Motor neuron (in vitro differentiated cells): ENCODE measurements at places on chromosomes 12 and 14. TPM values are rescaled to one million over a fixed set of nuclear protein-coding genes. Genes with fewer than 3 reads are reported as not detected.

Gene LMNTD1
- not detected in 2 replicates for total RNA-seq

Gene TSPAN11
- 42.0 and 42.8 TPM in 2 replicates for total RNA-seq

Gene ALDH2
- total RNA-seq, result 23.8 and 26.8 TPM in 2 replicates

Gene TMCC3
- 1.6 and 1.7 TPM in 2 replicates for total RNA-seq

Gene ACOT6
- not detected in 2 replicates for total RNA-seq

Gene HSP90B1
- 230 and 232 TPM in 2 replicates for total RNA-seq

Gene CD163
- 87.7 and 91.8 TPM in 2 replicates for total RNA-seq

Gene PRIMA1
- total RNA-seq, result 2.5 TPM in 2 replicates

Gene CMTM5
- total RNA-seq, result 0.59 TPM in 1 of 2 replicates, not detected in the other

Gene PRPF40B
- total RNA-seq, result 27.5 and 29.7 TPM in 2 replicates

Gene MYH6
- total RNA-seq, result 0.15 and 0.47 TPM in 2 replicates

Gene GPR162
- 4.6 and 5.8 TPM in 2 replicates for total RNA-seq

Gene PLXNC1
- total RNA-seq, result 2.9 and 3.6 TPM in 2 replicates

Gene SPTSSA
- total RNA-seq, result 9.5 and 10.8 TPM in 2 replicates

Gene ATP2B1
- 74.0 and 76.1 TPM in 2 replicates for total RNA-seq

Gene OR6C70
- total RNA-seq, result not detected in 2 replicates

Gene CYP46A1
- total RNA-seq, result 3.3 and 4.7 TPM in 2 replicates
